NCI-H460 (cell line): ENCODE measurements at places on chromosomes 16 and 17. TPM values are rescaled to one million over a fixed set of nuclear protein-coding genes. Genes with fewer than 3 reads are reported as not detected.
A peak's percentile ranks its signal among the peaks of the same experiment; 100 is the strongest.

Gene TMEM11
- 26.1 and 27.0 TPM in 2 replicates for total RNA-seq

Gene ADORA2B
- total RNA-seq, result 10.0 and 10.6 TPM in 2 replicates

Gene TUFM
- total RNA-seq, result 231 and 245 TPM in 2 replicates

Gene IKZF3
- not detected in 2 replicates for total RNA-seq

Gene CETP
- total RNA-seq, result 0.07 TPM in 1 of 2 replicates, not detected in the other

Gene FBXO39
- not detected in 2 replicates for total RNA-seq

DNA sequence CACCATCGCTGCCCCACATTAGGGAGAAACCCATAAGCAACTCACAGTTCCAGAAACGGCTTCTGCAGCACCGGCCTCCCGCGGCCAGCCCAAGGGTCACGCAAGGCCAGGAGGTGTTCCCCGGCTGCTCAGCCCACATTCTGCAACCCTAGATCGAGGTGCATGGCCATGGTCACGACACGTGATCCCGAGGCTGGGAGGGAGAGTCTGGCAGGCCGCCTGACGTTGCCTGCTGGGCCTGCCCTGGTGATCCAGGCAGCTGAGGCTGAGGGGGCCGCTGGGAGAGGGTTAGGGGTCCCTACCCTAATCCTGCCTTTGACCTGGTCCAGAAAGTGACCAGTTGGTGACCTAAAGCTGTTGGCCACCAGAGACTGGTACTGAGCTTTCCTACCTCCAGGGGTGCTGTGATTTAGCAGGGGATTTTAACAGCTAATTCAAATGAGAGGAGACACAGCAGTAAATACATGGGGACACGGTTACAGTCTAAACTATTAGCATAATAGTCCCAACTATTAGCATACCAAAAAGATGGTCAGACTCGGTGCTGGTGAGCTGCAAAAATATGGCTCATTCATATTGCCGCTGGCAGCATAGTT is 97.4 kb upstream of the CIBAR2 start:
- DNase-seq, result no peak

- DNase-seq, result no peak
Observed at GRCh38 chr16:49189286-49189685, 92.4 kb downstream of the CBLN1 start.

DNA sequence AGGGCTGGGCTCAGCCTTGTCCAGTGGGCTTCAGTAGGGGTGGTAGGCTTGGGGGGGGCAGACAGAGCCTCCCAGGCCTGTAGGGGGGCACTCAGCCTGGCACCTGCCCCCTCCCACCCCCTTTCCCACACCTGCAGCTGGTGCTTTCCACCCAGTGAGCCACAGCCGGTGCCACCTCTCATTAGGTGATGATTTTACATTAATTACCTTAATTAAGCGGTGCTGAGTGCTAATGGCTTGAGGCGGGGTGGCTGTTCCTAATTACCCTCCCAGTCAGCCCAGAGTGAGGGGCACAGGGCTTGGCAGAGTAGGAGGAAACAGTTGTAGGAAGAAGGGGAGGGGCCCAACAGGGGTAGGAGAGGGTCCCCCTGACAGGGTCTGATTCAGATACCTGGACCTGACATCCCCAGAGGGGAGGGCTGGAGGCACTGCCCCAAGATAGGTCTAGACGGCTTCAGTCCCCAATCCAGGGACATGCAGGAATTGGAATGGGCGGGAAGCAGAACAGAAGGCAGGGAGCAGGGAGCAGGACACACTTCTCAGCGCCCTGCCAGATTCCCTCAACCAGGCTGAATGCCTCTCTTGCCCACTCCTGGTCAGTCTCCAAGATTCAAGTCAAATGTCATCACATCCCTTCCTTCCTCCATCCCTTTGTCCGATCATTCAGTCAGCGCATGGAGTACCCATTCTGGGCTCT is 26.5 kb upstream of the PHF12 start:
- DNase-seq, result no peak

- DNase-seq, result peak; percentile 51
Observed at GRCh38 chr17:43020789-43021740, 1.1 kb downstream of the VAT1 start.

- no peak for DNase-seq
Observed at GRCh38 chr16:10314811-10315210, 71.0 kb upstream of the ATF7IP2 start.

GRCh38 chr17:67422897-67423296 is 45.8 kb downstream of the PITPNC1 start:
- DNase-seq, result no peak

GRCh38 chr17:49969795-49970389 is 902 bp downstream of the DLX4 start:
- DNase-seq, result no peak

GRCh38 chr16:77059446-77059845 is 131.5 kb upstream of the MON1B start:
- no peak for DNase-seq

GRCh38 chr16:85798901-85799496 is 345 bp downstream of the EMC8 start:
- DNase-seq, result no peak

DNA sequence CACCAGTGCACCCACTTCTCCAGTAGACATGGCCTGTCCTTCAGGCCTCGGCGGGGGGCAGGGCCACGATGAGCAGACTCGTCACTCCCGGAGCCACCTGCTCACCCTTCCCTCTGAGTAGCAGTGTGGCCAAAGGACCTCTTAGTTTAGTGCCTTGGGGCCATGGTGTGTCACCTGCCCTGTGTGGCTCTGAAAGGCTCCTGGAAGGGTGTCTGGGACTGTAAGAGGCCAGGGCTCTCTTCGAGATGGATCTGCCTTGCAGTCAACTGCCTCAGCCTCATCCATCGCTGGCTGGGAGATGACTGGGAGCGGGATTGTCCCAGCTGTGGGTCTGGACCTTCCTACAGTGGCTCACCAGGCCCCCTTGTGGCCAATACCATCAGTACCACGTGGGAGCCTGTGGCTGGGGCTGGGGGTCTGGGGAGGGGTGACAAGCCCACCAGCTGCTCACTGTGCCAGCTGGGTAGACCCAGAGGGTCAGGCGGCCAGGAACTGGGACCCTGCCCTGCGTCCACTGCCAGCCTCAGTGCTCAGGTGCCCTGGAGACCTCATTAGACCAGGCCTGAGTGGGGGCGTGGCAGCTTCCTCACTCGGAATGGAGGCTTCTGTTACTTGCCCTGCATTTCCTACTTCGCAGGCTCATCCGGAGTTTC is 133.4 kb downstream of the OR1D5 start:
- peak; percentile 49 for DNase-seq
